ENCODE measurements at places on chromosomes 11 and 22.

DNA sequence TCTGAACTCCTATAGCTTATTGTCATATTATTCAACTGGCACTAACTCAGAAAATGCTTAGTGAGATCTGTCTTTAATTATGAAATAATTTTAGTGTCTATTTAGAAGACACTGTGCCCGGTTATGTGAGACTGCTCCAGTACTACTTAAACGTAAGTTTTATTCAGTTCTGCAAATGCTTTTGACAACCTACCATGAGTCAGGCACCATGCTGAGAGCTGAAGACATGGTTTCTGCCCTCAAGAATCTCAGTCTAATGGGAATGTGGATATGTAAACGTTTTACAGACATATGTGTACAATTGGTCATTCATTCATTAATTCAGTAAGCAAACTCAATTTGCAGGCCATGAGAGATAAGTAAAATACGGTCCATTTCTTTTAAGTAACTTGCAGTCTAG lies 40.0 kb downstream of the DCUN1D5 start:
- no peak for DNase-seq

DNA sequence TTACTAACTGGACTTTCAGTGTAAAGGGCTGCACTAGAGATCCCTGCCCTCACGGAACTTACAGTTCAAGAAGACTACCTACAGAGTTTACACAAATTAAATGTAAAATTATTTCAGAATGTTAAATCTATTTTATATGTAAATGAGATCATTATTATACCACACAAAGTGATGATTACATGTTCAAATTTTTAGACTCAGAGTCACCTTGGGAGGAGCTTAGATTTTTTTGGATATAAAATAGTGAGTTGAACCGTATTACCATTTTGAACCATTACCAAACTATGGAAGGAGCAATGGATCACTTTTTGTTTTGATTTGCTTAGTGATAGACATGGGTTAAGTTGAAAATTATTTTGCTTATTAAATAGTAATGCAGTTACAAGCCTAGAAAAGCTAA lies 1.6 kb downstream of the IPO7 start:
- no peak for DNase-seq

GRCh38 chr11:66889960-66890359 lies 33.1 kb downstream of the LRFN4 start:
- DNase-seq, result no peak

DNA sequence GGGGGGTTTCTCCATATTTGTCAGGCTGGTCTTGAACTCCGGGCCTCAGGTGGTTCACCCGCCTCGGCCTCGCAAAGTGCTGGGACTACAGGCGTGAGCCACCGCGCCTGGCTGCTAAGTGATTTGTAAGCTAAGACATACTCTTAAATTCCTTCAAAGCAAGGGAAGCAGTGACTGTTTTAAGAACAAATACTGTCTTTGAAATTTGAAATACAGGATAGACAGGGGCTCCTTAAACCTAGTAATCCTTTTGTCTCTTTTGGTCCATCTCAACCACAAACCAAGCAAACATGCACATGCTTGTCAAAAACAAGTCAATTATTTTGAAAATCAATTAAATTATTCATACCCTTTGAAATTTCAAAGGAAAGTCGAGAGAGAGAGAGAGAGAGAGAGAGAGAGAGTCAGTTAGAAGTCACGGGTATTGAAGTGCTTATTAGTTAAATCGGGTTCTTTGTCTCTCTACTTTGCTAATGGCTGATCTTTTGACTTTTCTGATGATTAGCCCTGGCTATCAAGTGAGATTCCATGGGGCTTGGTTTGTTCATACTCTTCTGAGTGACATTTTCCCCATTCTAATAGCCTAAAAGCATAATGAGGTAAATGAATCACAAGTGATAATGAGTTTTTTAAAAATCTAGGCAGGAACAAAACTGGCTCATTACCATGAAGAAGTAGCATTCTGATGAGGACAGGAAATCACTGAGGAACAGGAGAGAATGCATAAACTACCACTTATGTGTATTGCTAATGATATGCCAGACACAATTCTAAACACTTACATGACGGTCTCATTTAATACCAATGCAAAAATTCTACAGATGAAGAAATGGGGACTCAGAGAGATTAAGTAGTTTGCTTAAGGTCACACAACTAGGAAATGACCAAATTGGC lies 48.0 kb downstream of the MCHR1 start:
- DNase-seq, result no peak
